ENCODE measurements at places on chromosomes 12 and 14.
A peak's percentile ranks its signal among the peaks of the same experiment; 100 is the strongest.

GRCh38 chr12:53492188-53492587, 7.1 kb downstream of the MAP3K12 start:
- H3K36me3 ChIP-seq = no peaks in the 10 kb centered on the region
- H3K27me3 ChIP-seq = no peaks in the 10 kb centered on the region
- H3K4me3 ChIP-seq = peak overlapping the region; percentile 63
- peaks cover 20% of the 10 kb centered on the region for H3K4me1 ChIP-seq
- peak overlapping the region; percentile 82 for H3K27ac ChIP-seq
- no peak for DNase-seq

DNA sequence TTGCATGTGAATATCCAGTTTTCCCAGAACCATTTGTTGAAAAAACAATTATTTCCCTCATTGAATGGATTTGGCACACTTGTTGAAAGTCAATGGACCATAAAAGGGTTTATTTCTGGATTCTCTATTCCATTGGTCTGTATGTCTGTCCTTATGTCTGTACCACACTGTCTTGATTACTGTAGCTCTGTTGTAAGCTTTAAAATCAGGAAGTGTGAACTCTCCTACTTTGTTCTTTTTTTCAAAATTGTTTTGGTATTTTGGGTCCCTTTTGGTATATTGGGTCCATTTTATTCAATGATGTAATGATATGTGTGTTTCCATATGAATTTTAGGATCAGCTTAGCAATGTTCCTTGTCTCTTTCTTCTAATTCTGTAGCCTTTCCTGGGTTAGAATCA, 64.8 kb downstream of the PPP2R5C start:
- H3K27me3 ChIP-seq = no peaks in the 10 kb centered on the region
- H3K4me1 ChIP-seq = no peaks in the 10 kb centered on the region
- H3K27ac ChIP-seq = no peak overlapping the region

GRCh38 chr12:41966001-41966400, 178.7 kb downstream of the GXYLT1 start:
- H3K27me3 ChIP-seq = no peaks in the 10 kb centered on the region
- H3K4me1 ChIP-seq = no peaks in the 10 kb centered on the region
- no peak overlapping the region for H3K4me3 ChIP-seq
- H3K27ac ChIP-seq = no peak overlapping the region

- H3K4me3 ChIP-seq = no peak overlapping the region
- no peaks in the 10 kb centered on the region for H3K4me1 ChIP-seq
- DNase-seq = no peak
- no peaks in the 10 kb centered on the region for H3K36me3 ChIP-seq
Measured at GRCh38 chr12:6253278-6253677, 53.1 kb downstream of the CD9 start.

DNA sequence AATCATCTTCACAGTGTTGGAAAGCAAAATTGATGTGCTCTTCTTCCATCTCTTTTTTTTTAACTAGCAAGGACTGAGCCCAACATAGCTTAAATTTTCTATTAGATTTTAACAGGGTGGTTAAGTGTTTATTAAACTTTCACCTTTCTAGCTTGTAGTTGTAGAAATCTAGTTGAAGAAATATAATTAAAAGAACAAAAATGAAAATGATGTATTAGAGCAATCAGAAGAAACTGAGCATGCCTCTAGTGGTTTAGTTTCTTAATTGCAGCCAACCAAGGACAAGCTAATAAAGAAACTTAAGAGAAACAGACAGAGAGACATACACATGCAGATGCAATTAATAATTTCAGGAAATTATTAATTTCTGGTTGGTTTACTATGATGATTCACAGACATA, 673.0 kb upstream of the LMO3 start:
- H3K36me3 ChIP-seq = no peaks in the 10 kb centered on the region
- H3K27me3 ChIP-seq = no peaks in the 10 kb centered on the region
- H3K4me3 ChIP-seq = no peak overlapping the region
- no peak for DNase-seq
- H3K4me1 ChIP-seq = no peaks in the 10 kb centered on the region
- no peak overlapping the region for H3K27ac ChIP-seq

DNA sequence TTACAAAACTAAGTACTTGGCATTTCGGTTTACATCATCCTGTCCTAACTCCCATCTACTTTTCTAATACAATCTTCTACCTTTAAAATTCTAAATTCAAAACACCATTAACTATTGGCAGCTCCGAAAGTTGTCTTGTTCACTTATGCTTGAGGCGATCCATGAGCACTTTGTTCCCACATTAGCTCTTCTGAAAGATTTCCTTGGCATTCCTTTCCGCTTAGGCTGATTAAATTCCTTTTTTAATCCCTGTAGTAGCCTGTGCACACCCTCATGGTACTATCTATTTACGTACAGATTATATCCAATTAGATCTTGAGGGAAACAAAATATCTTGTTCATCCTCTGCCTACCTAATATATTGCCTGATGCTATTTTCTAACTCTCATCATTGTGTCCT, 480.7 kb downstream of the PRKD1 start:
- no peak overlapping the region for H3K4me3 ChIP-seq
- H3K27ac ChIP-seq = no peak overlapping the region
- H3K27me3 ChIP-seq = no peaks in the 10 kb centered on the region
- DNase-seq = no peak
- H3K36me3 ChIP-seq = no peaks in the 10 kb centered on the region
- H3K4me1 ChIP-seq = no peaks in the 10 kb centered on the region

- no peaks in the 10 kb centered on the region for H3K27me3 ChIP-seq
- DNase-seq = no peak
- no peaks in the 10 kb centered on the region for H3K36me3 ChIP-seq
- H3K4me1 ChIP-seq = no peaks in the 10 kb centered on the region
Measured at GRCh38 chr14:50736932-50737419, 68.9 kb upstream of the SAV1 start.

GRCh38 chr12:31897781-31898503, 61.3 kb upstream of the RESF1 start:
- no peak overlapping the region for H3K27ac ChIP-seq
- no peaks in the 10 kb centered on the region for H3K4me1 ChIP-seq
- H3K4me3 ChIP-seq = no peak overlapping the region
- no peaks in the 10 kb centered on the region for H3K27me3 ChIP-seq

DNA sequence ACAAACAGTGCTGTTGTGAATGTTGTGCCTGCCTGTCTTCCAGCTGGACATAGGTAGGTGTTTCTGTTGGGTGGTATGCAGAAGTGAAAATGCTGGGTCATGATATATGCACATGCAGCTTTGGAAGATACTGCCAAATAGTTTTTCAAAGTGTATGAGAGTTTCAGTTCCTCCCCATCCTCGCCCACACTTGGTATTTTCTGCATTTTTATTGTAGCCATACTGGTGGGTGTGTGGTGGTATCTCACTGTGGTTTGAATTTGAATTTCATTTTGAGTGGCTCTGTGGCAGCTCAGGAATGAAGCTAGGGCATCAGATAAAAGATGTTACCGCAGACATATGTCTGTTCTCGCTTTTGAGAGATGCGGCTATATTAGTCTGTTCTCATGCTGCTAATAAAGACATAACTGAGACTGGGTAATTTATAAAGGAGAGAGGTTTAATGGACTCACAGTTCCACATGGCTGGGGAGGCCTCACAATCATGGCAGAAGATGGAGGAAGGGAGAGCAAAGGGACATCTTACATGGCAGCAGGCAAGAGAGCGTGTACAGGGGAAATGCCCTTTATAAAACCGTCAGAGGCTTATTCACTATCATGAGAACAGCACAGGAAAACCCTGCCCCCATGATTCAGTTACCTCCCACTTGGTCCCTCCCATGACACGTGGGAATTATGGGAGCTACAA, 183.1 kb downstream of the CAND1 start:
- no peak overlapping the region for H3K4me3 ChIP-seq
- no peak overlapping the region for H3K27ac ChIP-seq
- H3K4me1 ChIP-seq = peaks cover 8% of the 10 kb centered on the region
- H3K27me3 ChIP-seq = no peaks in the 10 kb centered on the region
- H3K36me3 ChIP-seq = no peaks in the 10 kb centered on the region

DNA sequence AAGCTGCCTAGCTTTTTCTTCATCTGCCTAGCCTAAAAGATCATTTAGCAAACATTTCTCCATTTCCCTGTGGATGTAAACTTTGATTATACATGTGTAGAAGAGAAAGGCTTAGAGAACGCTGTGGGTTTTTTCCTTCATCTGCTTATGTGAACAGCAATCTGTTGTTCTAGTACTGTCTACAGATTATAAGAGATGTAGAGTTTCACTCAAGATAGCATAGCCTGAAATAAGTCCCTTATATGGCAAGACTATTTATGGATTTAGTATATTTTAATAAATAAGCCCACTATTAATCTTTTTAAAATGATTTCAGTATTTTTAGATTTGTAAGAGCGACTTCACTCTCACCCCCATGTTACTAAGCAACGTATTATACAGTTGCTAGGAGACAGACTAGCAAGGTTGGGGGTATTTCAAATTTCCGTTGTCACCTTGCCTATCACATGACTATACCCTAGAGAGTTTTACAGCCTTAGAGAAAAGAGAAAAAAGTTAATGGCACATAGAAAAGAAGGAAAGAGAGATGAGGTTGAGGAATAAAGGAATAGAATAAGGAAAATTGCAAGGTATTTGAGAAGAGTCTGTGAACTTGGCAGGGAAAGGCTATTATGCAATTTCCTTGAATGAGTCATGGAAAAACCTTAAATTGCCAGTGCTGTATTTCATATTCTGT, 12.2 kb upstream of the TUBA1A start:
- no peak for DNase-seq
- no peaks in the 10 kb centered on the region for H3K4me1 ChIP-seq
- H3K27me3 ChIP-seq = no peaks in the 10 kb centered on the region

GRCh38 chr14:66121859-66122258, 364.3 kb upstream of the CCDC196 start:
- H3K4me1 ChIP-seq = no peaks in the 10 kb centered on the region
- no peaks in the 10 kb centered on the region for H3K36me3 ChIP-seq
- H3K27ac ChIP-seq = no peak overlapping the region
- no peak for DNase-seq
- no peak overlapping the region for H3K4me3 ChIP-seq

GRCh38 chr14:89625244-89625713, 208.2 kb upstream of the FOXN3 start:
- peak; percentile 31 for DNase-seq
- no peaks in the 10 kb centered on the region for H3K4me1 ChIP-seq
- no peaks in the 10 kb centered on the region for H3K27me3 ChIP-seq
- no peak overlapping the region for H3K27ac ChIP-seq

DNA sequence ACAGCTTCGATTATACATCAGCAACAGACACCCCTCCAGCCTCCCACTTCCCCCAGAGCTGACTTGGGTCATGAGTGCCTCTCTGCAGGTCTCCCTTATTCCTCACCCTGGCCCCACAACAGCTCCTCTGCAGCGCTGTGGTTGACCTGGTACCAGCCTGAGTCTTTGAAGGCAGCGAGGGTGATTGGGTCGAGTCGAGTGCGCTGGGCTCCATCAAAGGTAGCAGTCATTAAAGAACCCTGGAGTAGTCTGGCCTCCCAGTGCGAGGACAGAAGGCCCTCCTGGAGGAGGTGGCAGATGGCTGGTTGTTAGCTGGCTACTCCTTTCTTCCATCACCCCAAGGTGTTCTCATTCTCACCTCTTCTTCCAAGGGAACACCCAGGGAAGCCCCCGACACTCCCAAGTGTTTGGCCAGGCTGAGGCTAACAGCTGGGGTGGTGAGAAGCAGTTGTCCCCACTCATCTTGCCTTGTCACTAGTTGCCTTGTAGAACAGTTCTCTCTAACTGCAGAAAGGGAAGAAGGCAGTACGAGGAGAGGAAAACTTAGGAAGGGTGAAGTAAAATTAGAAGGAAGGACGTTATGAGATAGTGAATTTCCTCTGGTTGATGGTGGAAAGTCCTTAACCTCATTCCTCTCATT, 2.7 kb downstream of the CIROP start:
- no peak overlapping the region for H3K27ac ChIP-seq
- H3K4me1 ChIP-seq = peaks cover 4% of the 10 kb centered on the region
- no peak overlapping the region for H3K4me3 ChIP-seq
- no peak for DNase-seq
- H3K27me3 ChIP-seq = no peaks in the 10 kb centered on the region

DNA sequence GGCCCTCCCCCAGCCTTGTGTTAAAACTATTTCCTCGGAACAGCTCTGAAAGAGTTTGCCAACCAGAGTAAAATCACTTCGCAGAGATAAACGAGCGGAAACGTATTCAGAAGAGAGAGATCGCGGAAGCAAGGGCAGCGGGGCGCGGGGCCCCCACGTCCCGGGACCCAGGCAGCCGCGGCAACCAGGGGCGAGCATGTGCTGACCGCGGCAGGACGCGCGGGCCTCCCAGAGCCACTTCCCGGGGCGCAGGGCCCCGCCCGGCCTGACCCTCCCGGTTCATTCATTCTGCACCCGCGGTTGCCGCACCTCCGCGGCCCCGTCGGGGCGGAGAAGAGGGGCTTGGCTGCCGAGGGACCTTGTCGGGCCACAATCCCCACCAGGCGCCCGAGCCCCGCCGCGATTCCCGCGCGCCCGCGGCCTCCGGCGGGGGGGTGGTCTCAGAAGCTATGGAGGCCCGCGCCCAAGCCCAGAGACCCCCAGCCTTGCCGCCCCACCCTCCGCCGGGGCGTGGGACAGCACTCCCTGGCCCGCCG, 598 bp downstream of the UBE2N start:
- no peaks in the 10 kb centered on the region for H3K27me3 ChIP-seq
- peak overlapping the region; percentile 74 for H3K4me3 ChIP-seq
- no peaks in the 10 kb centered on the region for H3K36me3 ChIP-seq

DNA sequence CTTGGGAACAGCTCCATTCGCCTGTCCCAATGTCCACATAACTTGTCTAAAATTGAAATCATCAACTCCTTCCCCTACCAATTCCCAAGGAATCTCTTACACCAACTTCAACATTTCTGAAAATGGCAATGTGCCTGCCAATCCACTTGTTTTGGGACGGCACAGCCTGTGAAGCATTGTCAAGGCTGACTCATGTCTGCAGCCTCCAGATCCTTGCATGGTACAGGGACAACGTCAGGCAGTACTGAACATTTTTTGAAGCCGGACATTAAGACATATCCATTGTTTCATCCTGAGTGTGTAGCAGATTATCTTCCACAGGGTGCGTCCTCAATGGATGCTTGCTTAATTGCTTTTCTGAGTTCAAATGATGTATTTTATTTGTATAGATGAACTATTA, 794.1 kb downstream of the BCL11B start:
- H3K27me3 ChIP-seq = no peaks in the 10 kb centered on the region
- DNase-seq = no peak
- no peaks in the 10 kb centered on the region for H3K4me1 ChIP-seq
- no peak overlapping the region for H3K4me3 ChIP-seq
- H3K36me3 ChIP-seq = no peaks in the 10 kb centered on the region
- H3K27ac ChIP-seq = no peak overlapping the region

GRCh38 chr14:55180434-55180833, 11.0 kb downstream of the DLGAP5 start:
- no peak for DNase-seq
- H3K4me3 ChIP-seq = no peak overlapping the region
- H3K27me3 ChIP-seq = no peaks in the 10 kb centered on the region
- no peak overlapping the region for H3K27ac ChIP-seq
- H3K4me1 ChIP-seq = no peaks in the 10 kb centered on the region

- H3K4me1 ChIP-seq = peaks cover 4% of the 10 kb centered on the region
- no peak overlapping the region for H3K27ac ChIP-seq
- H3K4me3 ChIP-seq = no peak overlapping the region
Measured at GRCh38 chr12:108766294-108766693, 35.0 kb upstream of the CORO1C start.
